Suppressor macrophage treated with lipopolysaccharide for 1 hour (primary cell): ENCODE measurements at places on chromosomes 6 and 20.

DNA sequence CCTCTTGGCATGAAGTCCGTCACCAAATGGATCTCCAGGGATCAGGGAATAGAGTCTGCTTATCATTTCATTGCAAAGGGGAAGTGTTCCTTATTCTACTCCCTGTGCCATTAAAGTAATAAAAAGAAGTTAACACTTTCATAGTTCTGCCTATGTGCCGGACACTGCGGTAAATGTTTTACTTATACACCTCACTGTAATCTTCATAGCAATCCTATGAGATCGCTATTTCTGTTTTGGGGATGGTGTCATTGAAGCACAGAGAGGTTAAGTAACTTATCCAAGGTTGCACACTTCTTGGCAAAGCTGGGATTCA lies 177.7 kb downstream of the TSHZ2 start:
- DNase-seq: no peak

DNA sequence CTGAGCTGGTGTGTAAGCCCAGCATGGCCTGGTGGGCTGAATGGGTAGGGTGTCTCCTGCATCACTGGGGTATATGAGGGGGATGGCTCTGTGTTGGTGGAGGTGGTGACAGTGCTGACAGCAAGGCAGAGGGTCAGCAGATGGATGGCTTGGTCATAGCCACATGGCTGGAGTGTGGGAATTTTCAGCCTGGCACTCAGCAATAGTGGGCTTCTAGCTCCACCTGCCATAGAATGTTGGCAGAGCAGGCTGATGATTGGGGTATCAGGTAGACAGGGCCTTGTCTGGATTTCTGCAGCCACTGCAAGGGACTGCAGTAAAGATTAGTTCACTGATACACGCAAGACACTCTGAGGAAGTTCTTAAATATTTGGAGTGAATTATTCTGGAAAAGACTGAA lies 137.5 kb upstream of the BACH2 start:
- DNase-seq: no peak

DNA sequence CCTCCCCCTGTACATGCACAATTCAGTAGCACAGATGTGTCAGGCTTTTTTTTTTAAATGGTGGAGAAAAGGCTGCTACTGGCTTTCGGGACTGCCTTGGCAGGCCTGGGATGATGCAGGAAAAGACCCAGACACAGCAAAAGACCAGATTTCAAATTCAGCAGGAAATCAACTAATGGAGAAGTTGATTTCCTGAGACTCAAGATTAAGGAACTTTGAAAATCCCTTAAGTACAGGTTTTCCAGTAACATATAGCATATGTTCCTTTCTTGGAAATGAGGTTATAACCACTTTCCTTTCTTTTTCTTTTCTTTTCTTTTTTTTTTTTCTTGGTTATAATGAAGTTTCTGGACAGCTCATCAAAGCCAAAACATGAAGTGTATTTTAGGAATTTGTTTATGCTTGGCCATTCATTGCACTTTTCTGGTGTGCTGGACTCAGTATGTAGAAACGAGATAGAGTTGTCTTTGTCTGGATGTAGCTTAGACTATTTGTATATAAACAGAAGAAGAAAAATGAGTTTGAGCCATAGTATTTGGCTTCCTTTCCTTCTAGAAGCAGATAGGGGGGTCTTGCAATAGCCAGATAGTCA lies 119.4 kb downstream of the SASH1 start:
- peak; percentile 41 for DNase-seq

DNA sequence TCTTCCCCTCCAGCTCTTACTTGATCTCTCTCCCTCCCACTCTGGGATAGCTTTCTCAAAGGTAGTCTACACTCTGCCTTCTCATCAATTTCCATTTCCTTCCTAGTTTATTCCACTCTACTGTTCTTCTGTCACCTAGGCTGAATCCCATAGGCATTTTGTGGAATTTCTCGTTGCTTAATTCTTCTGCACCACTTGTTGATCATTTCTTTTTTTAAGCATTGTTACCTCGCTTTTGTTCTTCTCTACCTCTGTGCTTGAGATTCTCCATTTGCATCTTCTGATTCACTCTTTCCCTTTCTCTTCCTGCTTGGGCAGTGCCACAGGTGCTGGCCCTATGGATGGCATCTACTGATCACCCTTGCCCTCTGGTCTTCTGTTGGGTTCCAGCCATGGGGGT lies 567.2 kb downstream of the CDH26 start:
- DNase-seq: no peak

DNA sequence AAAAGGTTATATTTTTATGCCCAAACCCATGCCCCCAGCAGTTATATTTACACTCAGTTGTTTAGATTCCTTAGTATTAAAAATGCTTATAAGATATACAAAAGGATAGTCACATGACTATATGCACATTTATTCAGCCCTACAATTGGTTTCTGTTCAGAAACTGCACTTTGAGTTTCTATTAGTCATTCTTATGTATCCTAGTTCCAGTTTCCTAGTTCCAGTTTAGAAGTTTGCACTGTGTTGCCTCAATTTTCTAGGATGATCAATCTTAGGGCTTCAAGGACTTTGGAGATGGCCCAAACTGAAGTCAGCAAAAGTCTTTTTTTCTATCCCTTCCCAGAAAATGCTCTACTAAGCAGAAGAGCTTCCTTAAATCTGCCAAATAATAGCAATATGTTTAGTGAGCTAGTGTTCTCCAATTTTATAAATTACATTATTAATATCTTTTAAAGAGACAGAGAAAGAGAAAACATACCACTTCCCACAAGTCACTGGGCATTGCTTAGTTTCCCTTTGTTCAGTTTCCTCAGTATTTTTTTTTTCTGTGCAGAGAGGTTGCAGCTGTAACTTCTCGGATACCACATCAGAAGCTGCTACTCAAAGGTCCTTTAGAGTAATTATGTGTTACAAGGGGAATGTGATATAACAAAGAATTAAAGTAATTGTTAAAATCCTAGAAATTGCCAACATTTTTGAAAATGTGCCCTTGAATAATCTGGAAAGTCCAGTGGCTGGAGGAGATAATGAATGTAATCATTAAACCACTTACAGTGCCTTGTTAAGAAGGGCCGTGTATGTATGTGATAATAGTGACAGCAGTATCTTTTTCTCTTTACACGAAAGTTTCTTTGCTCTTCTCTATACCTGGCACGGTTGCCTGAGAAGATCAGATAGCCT lies 138.8 kb downstream of the KHDRBS2 start:
- DNase-seq: peak; percentile 41

- DNase-seq: no peak
Measured at GRCh38 chr20:32702706-32703425, 29.1 kb upstream of the C20orf203 start.

DNA sequence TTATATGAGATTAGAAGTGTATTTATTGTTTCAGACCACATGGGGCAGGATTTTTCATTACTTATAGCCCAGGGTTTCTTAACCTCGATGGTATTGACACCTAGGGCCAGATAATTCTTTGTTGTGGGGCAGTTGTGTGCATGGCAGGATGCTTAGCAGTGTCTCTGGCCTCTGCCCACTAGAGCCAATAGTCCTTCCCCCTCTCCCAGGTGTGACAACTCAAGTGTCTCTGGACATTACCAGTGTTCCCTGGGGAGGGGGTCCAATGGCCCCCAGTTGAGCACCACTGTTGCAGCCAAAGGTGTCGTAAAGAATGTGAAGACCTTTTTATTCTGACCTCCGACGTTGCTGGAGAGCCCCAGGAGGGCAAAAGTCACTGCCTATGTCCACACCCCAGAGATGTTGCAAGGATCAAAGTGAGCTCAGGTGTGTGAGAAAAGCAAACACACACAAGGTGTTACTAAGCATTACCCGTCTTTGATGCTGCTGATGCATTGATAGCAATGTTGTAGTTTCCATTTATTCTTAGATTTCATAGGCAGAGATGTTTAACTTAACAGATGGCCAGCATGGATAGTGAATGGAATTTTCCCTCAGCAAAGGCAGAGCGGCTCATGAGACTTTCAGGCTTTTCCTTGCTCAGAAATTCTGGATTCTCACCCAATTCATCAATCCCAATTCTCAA lies 22.2 kb downstream of the BANF2 start:
- DNase-seq: no peak

GRCh38 chr6:21666201-21666691 lies 72.7 kb downstream of the SOX4 start:
- peak; percentile 57 for DNase-seq

DNA sequence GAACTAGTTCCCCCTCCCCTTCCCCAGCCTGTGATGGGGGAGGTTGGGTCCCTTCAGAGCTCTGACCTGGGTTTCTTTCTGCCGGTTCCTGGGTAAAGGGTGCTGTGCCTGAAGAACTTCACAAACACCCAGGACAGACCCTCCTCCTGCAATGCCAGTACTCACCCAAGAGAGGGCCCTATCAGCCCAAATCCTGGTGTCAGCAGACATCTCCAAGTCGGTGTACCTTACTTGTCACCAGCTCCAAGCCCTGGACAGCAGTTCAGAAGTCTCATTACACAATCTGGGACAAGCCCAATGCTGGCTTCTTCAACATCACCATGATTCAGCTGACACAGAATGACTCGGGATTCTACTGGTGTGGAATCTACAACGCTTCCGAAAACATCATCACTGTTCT lies 467 bp downstream of the TREML4 start:
- peak; percentile 83 for DNase-seq

DNA sequence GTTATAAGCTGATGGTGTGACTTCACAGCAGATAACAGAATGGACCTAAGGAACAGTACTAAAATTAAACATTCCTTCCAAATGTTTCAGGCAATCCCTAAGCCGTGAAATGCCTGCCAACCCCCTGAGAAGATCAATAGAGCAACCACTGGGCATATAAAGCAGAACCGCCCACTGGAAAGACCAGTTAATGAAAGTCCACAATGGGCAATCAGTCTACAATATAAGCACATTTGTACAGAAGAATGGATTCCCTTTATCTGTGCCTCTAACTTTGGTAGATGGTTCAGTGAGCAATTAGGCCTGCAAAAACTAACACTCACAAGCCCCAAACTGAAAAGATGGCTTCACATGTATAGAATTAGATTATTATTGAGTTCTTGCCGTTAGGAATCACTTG lies 286.6 kb downstream of the UBE3D start:
- no peak for DNase-seq

- no peak for DNase-seq
Measured at GRCh38 chr20:54083459-54083858, 13.1 kb upstream of the BCAS1 start.

DNA sequence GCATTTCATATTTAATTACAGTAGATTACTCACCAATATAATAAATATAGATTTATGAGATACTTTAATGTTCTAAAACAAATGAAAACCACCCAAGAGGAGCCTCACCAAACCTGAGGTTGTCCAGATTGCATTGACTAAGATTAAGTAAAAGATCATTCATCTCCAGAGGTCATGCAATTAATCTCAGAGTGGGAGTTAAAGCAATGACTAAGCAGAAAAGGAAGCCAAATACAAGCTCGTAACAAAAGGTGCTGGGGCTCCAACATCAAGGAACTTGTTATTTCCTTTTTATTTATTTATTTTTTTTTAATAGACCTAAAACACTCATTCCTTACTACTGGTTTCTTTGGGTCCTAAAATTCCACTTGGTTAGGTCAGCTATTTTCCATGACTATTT lies 57.7 kb downstream of the RSPO3 start:
- no peak for DNase-seq

DNA sequence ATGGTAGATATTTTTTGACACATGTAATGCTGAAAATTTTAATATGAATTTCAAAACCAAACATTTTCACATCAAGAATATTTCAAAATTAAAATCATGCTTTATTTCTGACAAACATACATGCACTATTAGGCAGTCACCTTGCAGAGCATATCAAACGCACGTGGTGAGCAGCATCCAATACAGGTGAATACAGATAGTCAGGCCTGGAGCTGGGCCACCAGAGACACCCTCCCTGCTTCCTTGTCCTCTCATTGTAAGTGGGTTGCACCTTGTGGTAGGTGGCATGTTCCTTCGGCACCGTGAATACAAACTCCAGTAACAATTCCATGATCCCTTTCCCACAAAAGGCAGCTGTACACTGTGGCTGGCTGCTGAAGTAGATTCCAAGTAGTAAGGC lies 8.9 kb downstream of the REV3L start:
- no peak for DNase-seq

- DNase-seq: no peak
Measured at GRCh38 chr6:146861029-146861563, 262.3 kb downstream of the ADGB start.

GRCh38 chr6:137805622-137806021 lies 61.4 kb upstream of the TNFAIP3 start:
- DNase-seq: no peak

DNA sequence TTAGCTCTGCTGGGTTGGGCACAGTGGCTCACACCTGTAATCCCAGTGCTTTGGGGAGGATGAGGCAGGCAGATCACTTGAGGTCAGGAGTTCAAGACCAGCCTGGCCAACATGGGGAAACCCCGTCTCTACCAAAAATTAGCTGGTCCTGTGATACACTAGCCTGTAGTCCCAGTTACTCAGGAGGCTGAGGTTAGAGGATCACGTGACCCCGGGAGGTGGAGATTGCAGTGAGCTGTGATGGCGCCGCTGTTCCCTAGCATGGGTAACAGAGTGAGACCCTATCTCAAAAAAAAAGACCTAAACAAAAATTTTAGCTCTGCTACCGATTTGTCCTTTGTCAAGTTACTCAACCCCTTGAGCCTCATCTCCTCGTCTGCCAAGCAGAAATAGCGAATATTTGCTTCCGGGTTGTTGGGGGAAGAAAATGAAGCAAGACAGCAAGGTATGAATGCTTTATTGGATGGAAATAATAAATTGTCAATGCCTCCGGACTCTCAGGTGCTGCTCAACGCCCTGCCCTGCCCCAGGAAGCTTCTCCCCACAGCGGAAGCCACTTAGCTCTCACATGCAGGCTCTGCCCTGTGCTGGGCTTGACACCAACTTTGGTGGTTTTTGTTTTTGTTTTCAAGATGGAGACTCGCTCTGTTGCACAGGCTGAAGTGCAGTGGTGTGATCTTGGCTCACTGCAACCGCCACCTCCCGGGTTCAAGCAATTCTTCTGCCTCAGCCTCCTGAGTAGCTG lies 24.9 kb upstream of the ITCH start:
- DNase-seq: no peak

DNA sequence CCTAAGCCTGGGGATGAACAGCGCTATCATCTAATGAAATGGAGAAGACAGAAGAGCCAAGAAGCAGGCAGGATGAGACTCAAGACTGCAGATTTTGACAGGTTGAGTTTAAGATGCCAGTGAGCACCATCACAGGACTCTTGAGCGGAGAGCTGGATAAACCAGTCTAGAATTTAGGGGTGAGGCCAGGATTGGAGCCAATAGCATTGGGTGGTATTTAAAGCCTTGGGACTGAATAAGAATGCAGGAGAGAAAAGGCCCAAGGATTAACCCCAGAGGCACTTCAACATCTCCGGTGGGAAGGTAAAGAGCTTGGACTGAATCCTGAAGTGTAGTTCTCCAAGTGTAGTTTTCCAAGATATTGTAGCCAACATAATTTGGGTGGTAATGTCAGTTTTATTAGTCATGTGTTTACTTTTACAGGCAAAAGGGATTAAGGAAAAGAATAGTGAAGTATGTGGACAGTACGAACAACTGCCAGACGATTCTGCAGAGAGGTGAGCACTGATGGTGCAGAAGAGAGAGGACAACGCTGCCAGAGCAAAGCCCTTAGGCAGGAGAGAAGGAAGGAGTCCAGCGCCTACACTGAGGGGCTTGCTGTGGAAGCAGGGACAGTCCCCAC lies 85.2 kb downstream of the DTNBP1 start:
- no peak for DNase-seq
